BE2C (cell line): ENCODE measurements at places on chromosomes 12 and 14.

- DNase-seq, result no peak
Observed at GRCh38 chr14:69629225-69630127, 18.1 kb downstream of the SUSD6 start.

GRCh38 chr12:10612984-10613348 is 443 bp downstream of the MAGOHB start:
- DNase-seq, result no peak

DNA sequence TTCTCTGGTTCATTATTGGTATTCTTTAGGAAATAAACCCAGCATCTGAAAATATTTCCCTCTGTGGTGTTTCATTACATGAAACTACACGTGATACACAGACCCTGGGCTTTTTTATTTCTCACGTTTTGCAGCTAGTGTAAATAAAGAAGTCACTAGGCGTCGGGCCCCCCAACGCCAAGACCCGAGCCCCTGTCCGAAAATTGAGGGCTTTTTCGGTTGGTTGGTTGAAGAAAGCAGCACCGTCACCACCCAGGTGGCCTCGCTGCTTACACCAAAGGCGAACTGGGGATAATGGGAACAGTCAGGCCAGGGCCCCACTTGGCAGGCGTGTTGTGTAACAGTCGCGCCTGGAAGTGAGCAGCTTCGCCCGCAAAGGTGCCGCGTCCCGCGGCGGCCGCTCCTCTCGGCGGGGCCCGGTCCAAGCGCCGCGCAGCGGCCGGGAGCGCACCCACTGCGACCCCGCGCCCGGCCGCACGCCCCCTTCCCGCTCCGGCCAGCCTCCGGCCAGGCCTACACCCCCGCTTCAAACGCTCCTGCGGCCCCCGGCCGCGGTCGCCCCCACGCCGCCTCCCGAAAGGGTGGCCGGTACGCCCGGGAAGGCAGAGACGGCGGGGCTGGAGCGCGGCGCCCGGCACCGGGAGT is 1.2 kb downstream of the DUSP16 start:
- DNase-seq, result peak; percentile 64

GRCh38 chr12:75489613-75490210 is 9.2 kb downstream of the GLIPR1 start:
- DNase-seq, result no peak

- DNase-seq, result no peak
Observed at GRCh38 chr12:108633534-108634248, at the start of gene SELPLG. TSS of gene SELPLG (minus strand) at chr12:108633894. CDS start at chr12:108624307, 9,587 bp downstream.

- DNase-seq, result no peak
Observed at GRCh38 chr12:53560351-53560750, 53.1 kb upstream of the NPFF start.

GRCh38 chr14:52286661-52287649 is 19.5 kb downstream of the PTGDR start:
- DNase-seq, result no peak

GRCh38 chr12:2974560-2974971 is 15.4 kb downstream of the TEAD4 start:
- no peak for DNase-seq

- no peak for DNase-seq
Observed at GRCh38 chr12:68579254-68579653, 31.4 kb upstream of the RAP1B start.

GRCh38 chr12:12171991-12172511 is 94.8 kb downstream of the LRP6 start:
- no peak for DNase-seq

DNA sequence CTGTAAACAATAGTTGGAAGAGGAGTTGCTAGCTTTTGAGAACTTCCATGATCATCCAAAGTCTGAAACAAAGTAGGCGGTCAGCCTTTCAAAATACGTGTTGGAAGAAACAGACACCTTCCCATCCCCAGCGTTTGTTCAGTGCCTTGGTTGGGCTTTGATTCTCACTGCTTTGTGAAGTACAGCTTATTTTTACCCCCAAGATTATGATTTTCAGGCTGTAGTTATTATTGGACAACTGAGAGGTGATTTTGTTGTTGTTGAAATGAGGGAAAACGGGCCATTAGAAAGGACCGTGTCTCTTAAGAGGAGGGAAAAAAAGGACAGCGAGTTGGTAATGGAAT is 921 bp upstream of the CEP83 start:
- no peak for DNase-seq

- no peak for DNase-seq
Observed at GRCh38 chr14:73237219-73237785, at the start of gene PAPLN. TSS of gene PAPLN (plus strand) at chr14:73237506. CDS start at chr14:73239779, 2,273 bp downstream.

DNA sequence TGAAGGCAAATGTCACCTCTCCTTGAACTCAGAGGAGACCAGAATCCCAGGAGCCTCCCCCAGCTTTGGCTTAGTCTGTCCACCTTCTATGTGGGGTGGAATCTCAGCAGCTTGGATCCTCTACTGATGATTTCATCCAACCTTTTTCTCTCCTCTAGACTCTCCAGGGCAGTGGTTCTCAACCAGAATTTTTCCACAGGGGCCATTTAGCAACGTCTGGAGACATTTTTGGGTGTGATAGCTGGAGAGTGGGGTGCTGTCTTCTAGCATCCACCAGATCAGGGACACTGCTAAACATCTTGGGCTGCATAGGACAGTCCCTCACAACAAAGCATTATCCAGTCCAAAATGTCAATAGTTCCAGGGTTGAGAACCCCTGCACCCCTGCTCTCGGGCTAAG is 4.4 kb upstream of the DDX23 start:
- no peak for DNase-seq

GRCh38 chr12:88242571-88242925 is 100.4 kb downstream of the TMTC3 start:
- DNase-seq, result no peak

DNA sequence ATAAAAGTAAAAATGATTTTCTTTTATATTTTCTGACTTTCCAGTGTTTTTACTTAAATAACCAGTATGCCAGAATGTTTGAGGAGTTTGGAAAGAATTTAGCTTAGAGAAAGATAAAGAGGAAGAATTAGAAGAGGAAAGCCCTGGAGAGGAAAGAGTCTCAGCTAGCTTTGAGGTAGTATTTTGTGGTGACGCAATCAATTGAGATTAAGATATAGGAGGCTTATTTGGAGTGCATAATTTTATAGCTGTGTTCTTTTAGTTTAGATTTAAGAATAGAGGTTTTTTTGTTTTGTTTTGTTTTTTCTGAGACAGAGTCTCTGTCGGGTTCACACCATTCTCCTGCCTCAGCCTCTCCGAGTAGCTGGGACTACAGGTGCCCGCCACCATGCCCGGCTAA is 18.1 kb downstream of the CLEC2B start:
- no peak for DNase-seq

DNA sequence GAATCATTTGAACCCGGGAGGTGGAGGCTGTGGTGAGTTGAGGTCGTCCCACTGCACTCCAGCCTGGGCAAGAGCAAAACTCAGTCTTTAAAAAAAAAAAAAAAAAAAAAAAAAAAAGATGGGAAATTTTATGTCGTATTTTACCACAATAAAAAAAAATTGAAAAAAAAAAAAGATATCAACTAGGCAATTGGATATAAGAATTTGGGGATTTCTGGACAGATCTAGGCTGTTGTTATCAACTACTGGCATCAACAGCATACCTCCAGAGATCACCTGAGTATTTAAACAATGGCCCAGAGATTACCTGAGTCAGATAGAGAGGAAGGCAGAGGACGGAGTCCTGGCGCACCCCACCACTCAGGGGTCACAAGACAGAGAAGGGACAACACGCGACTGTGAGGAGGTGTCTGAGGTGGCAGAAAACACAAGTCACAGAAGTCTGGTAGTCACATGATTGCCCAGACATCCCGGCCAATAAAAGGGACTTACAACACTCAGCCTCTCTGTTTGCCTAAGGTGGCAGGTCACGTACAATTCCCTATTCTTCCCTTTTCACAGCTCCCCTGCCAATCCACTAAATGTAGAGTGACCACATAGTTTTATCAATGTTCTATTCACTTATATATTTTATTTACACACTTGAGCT is 1.8 kb downstream of the SPRING1 start:
- no peak for DNase-seq

DNA sequence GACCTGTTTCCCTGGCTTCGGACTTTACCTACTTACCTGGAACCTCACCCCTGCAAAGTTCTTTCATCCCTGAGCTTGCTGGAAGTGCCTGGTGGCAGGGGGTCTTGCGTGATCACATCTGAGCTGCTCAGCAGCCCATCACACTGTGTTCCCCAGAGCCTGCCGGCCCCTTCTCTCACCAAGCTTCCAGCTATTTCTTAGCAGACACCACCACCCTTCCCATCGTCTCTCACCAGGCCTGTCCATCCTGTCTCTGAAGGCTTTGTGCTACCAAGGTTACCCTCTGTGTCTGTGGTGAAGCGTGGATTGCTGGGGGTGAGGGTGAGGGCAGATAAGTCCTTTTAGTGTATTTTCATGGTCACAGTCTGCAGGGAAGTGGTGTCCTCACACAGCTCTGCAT is 78.8 kb upstream of the NRXN3 start:
- DNase-seq, result no peak

DNA sequence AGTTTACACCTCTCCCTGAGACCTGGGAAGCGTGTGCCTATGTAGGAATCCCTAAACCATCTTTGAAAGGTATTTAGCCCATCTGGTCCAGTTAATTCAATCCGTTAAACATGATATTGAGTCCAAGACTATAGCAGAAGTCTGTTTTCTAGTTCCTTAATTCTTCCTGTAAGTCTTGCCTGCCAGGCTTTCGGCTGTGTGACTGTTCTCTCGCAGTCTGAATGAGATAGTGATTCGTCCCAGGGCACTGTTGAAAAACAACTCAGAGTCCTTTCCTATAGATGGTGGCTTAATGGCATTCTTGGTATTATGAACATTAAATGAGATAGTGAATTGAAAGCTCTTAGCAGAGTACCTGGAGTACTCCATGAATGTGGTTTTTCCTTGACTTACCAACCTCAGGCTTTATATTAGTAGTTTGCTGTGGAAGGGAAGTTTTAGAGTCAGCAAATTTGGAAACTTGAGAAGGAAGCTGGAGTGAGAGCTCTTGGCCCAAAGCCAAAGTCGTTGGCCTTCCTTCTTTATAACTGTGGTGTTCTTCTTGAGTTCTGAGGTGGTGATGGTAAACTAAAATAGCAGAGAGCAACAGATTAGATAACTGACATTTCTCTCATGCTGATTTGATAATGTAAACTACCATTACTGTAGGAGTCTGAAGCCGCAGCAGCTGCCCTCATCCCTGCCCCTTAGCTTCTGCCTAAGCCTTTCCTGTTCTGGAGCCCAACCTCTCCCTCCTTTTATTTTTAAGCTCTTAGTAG is 76.5 kb downstream of the TGFB3 start:
- no peak for DNase-seq

DNA sequence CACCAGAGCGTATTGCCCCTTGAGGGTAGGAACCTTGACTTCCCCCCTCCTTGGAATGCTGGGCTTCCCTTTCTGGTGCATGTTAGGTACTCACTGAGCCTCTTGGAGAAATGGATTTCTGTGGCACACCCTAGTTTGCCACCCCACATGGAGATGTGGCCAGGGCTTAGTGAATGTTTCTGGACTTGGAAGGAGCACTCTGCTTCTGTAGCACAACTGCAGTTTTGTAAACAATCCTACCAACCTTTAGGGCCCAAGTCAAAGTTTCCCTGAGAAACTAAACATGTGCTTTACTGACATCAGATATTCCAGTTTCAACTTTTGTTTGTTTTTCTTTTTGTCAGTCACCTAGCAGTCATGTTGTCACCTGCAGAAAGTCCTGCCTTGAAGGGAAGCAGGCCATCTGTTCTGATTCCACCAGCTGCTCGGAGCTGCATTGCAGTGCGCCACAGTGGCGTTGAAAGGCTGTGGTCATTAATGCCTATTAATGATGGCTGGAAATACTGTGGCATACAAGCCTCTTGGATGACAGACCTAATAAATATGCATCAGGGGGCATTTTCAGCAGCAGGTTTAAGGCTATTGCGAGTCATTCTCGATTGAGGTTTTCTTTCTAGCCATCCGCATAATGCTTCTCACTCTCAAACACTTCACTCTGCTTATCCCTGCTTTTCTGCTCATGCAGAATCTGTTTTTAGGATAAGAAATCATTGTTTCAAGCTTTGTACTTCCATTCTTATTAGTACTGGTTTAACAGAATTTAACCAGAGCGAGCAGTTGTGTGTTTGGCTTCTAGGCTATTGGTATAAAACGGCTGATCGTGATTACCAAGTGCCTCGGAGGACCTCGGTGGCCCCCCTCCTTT is 7.8 kb downstream of the PELI2 start:
- no peak for DNase-seq

GRCh38 chr14:69052181-69052601 is 73.1 kb upstream of the ACTN1 start:
- no peak for DNase-seq

GRCh38 chr14:73645248-73645610 is 443 bp downstream of the DNAL1 start:
- DNase-seq, result no peak

- DNase-seq, result no peak
Observed at GRCh38 chr14:73250781-73251500, 13.6 kb downstream of the PAPLN start.

DNA sequence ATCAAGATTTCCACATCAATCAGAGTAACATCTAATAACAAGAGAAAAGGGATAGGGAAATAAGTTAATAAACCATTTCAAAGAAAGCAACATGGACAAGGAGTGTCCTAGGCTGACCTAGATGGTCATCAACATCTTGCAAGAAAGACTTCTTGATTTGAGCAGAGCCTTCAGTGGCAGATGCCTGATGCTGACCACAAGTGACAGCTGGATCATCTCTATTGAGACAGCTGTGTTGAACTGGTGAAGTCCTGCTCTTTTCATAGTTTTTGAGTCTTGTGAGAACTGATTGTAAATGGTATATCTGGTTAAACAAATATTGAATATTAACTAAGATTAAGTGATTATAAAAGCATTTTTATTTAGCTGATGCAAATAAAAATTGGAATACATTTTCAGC is 1083.6 kb upstream of the LRFN5 start:
- DNase-seq, result no peak

- DNase-seq, result no peak
Observed at GRCh38 chr12:108711489-108712164, 19.7 kb downstream of the CORO1C start.
